Melanocyte of skin (primary cell): ENCODE measurements at places on chromosomes 2 and 18. TPM values are rescaled to one million over a fixed set of nuclear protein-coding genes. Genes with fewer than 3 reads are reported as not detected.

The GRHL1 gene
- total RNA-seq, result 0.34 and 0.73 TPM in 2 replicates

The C2orf81 gene
- total RNA-seq, result 1.7 and 2.2 TPM in 2 replicates

The LBX2 gene
- 2.0 and 3.5 TPM in 2 replicates for total RNA-seq

The LYPD6B gene
- not detected in 2 replicates for total RNA-seq

The RNU2-63P gene
- not detected in 2 replicates for total RNA-seq

The GYPC gene
- total RNA-seq, result 135 and 217 TPM in 2 replicates

The SLC40A1 gene
- under 0.01 TPM in 1 of 2 replicates, not detected in the other for total RNA-seq

The GALR1 gene
- total RNA-seq, result not detected in 2 replicates

The AQP12A gene
- total RNA-seq, result not detected in 2 replicates

The LONRF2 gene
- total RNA-seq, result 0.34 and 0.36 TPM in 2 replicates

The CPLX4 gene
- not detected in 2 replicates for total RNA-seq

The RPRM gene
- not detected in 2 replicates for total RNA-seq

The ABCG8 gene
- under 0.01 TPM in 1 of 2 replicates, not detected in the other for total RNA-seq

The GAL3ST2 gene
- not detected in 2 replicates for total RNA-seq

The DPP4 gene
- total RNA-seq, result 152 and 176 TPM in 2 replicates

The SLC9A4 gene
- total RNA-seq, result not detected in 2 replicates

The MYO1B gene
- 132 and 222 TPM in 2 replicates for total RNA-seq

The GPR75 gene
- 1.7 and 2.9 TPM in 2 replicates for total RNA-seq

The OTX1 gene
- total RNA-seq, result under 0.01 and 0.34 TPM in 2 replicates

The DES gene
- under 0.01 TPM in 1 of 2 replicates, not detected in the other for total RNA-seq

The STK39 gene
- 11.4 and 14.5 TPM in 2 replicates for total RNA-seq
